NCI-H345 (cell line): ENCODE measurements at places on chromosomes 13 and 19.

- DNase-seq = no peak
Measured at GRCh38 chr13:96780105-96780504, 214.2 kb downstream of the OXGR1 start.

- no peak for DNase-seq
Measured at GRCh38 chr13:19737844-19738557, 44.7 kb downstream of the PSPC1 start.

GRCh38 chr19:48805452-48805851 is 5.4 kb downstream of the BCAT2 start:
- DNase-seq = no peak

GRCh38 chr19:7072541-7072940 is 3.0 kb downstream of the ZNF557 start:
- DNase-seq = no peak

DNA sequence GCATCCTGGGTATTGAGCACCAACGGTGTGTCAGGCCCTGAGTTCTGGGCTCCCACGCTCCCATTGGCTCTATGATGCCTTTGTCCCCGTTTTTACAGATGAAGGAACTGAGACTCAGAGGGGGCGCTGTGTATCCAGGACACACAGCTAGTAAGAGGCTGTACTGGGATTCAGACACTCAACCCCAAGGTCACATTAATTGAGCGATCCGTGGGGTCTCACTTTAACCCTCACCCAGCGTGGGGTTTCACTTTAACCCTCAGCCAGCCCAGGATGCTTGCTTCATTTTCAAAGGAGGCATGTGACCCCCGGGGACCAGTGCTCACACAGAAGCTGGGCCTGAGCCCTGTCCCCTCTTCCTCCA is 42.6 kb downstream of the CYP4F22 start:
- DNase-seq = no peak

DNA sequence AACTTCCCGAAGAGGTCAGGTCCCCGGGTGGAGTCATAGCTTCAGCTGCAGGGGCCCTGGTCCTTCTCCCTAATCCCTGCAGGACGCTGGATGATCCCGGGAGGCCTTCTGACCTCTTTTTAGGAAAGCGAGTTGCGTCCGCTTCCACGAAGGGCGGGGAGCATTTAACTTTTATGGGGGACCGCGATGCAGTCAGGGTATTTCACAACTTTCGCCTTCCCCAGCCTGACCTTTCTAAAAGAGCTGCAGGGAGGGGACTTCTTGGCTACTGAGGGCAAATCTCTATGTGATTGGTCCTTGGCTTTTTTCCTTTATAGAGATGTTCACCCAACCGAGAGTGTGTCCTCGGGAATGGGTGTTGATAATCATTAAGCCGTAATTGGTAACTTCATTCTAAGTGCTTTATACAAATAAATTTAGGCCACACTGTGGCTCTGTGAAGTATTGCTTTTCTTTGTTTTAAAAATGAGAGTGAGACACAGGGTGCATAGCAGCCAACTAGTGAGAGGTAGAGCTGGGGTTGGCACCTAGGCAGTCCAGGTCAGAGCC is 778 bp downstream of the ZNF230 start:
- DNase-seq = no peak

- peak; percentile 68 for DNase-seq
Measured at GRCh38 chr13:104286566-104287290, 1220.5 kb upstream of the SLC10A2 start.

DNA sequence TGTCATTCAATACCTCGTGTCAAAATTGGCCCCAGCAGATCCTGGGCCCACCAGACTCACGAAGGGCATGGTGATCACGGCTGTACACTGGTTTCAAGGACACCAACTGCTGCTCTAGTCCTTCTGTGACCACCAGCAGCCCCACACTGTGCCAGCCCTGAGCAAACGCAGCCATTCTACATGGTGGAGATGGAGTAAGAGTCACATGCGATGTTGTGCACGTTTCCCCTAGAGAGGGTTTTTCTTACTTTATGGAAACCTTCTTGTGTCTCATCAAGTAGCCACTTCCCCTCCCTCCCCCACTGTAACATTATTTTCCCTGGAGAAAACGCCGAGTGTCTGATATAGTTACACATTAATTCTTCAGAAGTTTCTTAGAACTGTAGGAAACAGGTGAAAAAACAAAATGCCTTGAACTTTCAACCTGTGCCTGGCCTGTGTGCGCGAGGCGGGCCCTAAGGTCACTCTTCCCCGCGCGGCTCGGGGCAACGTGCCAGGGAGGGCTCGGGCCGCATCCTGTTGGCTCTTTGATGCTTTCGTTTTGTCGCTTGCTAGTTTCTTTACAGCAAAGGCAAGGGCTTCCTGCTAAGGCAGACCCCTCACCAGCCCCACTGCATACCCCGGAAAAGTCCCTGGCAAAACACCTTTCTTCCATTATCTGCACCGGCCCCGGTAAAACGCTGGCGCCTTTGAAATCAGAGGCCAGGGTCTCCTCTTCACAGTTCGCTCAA is 44.6 kb downstream of the GGACT start:
- no peak for DNase-seq

DNA sequence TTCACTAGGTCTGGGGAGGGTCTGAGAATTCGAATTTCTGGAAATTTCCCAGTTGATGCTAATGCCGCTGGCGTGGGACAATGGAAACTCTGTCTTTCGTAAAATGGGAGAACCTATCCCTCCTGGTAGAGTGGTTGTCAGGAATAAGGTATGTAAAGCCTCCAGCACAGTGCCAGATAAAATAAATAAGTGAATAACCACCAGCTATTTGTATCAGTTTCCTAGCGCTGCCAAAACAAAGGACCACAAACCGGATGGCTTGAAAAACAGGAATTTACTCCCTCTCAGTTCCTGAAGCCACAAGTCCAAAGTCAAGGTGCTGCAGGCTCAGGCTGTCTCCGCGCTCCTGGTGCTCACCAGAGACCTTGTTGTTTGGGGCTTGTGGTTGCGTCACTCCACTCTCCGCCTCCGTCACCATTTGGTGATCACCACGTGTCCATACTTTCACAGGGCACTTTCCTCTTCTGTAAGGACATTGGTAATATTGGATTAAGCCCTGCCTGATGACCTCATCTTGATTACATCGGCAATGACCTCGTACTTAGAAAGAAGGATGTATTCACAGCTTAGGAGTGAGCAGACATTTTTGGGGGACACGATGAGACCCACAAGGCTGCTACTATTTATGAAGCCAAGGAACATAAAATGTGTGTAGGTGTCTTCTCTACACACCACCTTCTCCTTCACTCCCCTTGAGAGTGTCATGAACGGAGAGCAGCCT is 428.5 kb downstream of the IRS2 start:
- DNase-seq = no peak

GRCh38 chr19:2050991-2051772 is at the start of gene MKNK2:
Gene MKNK2 (minus strand): TSS chr19:2051244. CDS start chr19:2050851, 393 bp downstream.
- peak; percentile 90 for DNase-seq

DNA sequence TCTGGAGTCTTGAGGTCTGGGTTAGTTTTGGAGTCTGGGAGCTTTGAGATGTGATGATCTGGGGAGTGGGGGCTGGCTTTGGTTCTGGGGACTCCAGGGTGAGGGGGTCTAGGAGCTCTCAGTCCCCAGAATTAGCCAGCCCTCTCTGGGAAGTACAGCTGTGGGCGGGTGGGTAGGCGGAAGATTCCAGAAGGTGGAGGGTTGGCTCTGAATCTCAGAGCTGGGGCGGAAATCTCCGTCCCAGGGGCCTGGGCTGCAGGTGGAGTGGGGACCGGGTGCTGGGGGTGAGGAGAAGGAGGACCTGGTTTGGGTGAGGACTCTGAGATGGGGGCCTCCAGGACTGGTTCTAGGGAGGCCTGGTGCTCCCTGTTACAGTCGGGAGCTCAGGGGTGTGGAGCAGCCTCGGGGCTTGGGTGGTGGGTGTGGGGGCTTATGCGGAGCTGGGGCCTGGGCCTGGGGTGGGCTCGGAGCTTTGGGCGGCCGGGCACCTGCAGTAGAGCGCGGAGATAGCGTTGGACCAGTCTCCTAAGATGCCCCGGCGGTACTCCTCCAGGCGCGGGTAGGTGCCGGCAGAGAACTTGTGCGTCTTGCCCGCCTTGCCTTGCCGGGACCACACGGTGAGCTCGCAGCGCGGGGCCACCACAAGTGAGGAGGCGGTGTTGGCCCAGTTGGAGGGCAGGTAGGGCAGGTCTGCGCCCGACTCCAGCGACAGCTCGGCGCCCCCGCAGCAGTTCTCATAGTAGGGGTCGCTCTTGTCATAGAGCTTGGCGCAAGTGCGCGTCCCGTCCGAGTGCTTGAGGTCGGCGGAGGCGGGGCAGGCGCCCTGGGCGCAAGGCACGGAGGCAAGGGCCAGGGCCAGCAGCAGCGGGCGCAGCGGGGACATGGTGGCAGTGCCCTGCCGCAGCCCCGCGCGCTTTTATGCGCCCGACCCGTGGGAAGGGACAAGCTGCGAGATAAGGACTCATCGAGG is at the start of gene SYCN:
Gene SYCN, minus strand, starts transcription at position 892 of the 970 bp plus-strand sequence. Its CDS starts 9 bp downstream, at position 883.
- no peak for DNase-seq

GRCh38 chr13:51624695-51625345 is 40.6 kb downstream of the WDFY2 start:
- DNase-seq = no peak

DNA sequence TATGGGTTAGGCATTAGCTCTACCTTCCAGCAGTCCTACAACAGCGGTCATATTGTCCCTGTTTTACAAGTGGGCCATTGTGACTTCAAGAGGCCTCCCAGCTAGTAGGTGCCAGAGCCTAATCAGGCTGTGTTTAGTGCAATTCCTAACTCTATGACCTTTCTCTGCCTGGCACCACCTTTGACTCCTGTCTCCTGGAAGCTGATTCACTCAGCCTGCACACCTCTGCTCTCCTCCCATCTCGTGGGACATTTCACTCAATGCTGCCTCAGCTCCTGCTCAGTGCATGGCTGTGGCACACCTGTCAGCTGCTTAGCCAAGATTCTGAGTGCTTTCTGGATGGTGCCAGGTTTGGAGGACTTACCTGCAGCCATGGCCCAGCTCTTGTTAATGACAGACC is 9.5 kb upstream of the GJB6 start:
- DNase-seq = no peak

DNA sequence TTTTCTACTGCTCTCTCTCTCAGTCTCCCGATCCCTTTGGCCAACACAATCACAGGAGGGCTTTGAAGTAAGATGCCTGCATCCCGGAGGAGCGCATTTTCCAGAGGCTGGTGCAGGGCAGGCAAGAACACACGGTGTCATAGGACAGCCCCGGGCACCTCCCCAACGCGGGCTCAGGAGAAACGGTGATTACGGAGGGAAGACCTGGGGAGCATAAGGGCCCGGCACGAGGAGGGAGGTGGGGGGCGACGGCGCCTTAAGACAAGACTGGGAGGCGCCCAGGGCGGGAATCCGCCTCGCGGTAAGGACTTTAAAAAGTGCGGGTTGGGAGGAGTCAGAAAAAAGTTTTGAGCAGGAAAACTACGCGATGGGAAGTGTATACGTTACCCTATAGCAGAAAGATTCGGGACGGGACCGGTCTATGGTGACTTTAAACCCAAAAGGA is 18.7 kb upstream of the ZNF888 start:
- peak; percentile 4 for DNase-seq

DNA sequence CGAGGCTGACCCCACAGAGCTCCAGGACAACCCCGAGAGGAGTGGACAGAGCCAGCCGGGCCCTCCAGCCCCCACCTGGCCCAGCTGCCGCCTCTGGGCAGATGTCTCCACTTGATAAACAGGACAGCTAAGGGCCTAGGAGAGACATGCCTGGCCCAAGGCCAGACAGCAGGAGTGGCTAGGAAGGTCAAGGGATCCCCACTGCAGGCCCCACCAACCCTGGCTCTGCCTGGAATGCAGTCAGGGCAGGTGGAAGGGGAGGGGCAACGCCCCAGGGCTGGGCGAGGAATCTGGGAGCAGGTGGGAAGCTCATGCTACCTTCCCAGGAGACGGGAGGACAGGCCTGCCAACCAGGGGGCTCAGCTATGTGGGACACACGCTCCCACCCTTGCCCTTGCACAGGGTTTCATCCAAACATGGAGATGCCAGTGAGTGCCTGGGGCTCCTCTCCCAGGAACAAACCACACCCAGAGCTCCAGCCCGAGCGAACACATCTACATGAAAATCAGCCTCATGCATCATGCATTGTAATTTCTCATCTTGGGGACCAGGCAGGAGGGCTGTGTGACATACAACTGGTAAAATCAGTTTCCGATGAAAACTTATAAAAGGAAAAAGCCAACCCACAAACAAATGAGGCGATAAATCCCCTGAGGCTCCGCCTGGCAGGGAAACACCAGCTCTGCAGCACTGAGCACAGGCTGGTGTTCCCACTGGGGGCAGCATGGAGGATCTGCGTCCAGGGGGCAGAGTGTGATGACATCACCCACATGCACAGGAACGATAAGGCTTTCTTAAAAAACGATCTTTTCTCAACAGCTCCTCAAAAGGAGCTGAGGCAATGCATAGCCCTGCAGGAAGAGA is 25.0 kb downstream of the SH3GL1 start:
- DNase-seq = peak; percentile 36

DNA sequence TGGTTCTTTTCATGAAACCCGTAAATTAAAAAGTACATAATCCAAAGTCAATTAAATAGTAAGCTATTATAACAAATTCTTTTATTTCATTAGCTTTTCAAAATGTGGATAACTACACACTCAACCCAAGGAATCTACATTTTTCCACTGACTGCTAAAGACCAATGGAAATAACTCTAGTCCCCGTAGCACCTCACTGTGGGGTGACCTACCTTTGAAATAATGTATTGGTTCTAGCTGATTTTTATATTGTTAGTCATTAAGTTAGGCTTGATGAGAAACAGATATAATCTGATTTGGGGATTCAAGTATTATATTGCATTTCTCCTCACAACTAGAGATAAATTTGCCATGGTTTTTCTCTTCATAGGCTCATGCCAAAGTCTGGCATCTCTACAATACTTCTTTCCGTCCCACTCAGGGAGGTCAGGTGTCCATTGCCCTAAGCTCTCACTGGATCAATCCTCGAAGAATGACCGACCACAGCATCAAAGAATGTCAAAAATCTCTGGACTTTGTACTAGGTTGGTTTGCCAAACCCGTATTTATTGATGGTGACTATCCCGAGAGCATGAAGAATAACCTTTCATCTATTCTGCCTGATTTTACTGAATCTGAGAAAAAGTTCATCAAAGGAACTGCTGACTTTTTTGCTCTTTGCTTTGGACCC is 37.3 kb downstream of the KL start:
- no peak for DNase-seq

DNA sequence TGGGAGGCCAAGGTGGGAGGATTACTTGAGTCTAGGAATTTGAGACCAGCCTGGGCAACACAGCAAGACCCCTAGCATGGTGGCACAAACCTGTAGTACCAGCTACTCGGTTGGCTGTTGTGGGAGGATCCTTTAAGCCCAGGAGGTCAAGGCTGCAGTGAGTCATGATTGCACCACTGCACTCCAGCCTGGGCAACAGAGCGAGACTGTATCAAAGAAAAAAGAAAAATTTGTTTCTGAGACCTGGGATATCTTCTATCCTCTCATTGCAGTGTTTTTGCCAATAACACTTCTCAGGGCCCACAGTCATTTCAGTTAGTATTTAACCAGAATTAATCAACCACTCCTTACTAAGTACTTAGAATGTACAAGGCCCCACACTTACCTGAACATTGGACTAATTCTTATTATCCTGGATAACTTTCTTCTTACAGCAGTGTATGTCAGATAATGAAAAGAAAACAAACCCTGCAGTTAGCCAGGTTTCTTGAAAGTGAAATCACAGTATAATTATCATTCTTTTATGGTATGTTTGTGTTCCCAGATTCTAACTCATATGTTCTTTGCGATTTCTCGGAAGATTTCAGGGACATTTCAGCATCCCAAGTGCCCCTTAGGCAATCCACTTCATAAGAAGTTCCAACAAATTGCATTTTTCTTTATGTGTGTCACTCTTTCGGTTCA is 75.6 kb upstream of the KLF5 start:
- DNase-seq = no peak
